ENCODE measurements at places on chromosomes 4 and X.

- no peak for DNase-seq
Observed at GRCh38 chr4:102157984-102158383, 187.3 kb downstream of the SLC39A8 start.

DNA sequence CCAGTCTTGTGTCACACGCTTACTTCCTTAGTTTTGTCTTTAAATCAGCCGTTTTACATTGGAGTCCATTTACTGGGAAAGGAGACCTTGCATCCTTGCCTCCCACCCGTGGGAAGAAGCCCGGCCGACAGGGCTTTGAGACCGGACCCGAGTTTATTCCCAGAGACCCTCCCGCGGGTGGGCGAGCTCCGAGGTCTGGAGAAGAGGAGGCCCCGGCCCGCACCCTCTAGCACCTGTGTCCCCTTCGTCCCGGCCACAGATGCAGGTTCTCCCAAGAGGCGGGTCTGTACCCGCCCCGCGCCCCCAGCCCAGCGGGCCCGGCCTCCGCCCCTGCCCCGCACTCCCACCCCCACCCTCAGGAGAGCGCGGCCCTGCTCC is 3.8 kb upstream of the SLC26A1 start:
- no peak for DNase-seq

DNA sequence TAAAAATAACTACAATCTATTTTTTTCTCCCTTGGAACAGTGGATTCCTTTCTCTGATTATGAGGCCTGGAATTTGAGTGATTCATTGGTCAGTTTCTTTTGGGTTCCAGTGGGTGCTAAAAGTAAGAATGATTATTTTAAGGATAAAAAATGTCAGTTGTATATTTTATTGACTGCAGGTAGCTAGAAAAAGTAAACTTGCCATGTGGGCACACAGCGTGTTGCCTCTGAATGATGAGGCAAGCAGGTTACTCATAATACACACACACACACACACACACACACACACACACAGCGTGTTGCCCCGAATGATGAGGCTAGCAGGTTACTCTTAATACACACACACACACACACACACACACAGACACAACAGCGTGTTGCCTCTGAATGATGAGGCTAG is 13.8 kb downstream of the GALNT7 start:
- DNase-seq, result no peak

- DNase-seq, result no peak
Observed at GRCh38 chr4:139441029-139441428, 12.9 kb upstream of the RAB33B start.

- DNase-seq, result no peak
Observed at GRCh38 chrX:24515447-24515846, 50.4 kb downstream of the PDK3 start.

DNA sequence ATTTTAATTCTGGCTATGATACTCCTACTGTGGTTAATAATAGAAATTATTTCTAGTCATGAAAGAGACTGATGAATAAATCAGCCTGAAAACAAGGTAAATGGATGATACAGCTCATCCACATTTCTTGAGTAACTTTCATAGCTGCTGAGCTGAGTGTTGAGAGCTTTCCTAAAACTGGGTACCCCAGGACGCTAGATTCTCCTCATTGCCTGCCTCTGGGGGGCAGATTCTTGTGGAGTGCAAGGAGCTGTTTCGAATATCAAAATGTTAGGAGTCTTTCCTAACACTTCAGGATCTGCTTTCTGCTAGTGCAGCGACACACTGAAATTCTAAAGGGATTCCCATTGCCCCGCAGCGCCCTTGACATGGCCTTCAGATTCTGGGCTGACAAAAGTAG is 2.1 kb downstream of the MND1 start:
- DNase-seq, result no peak

- no peak for DNase-seq
Observed at GRCh38 chr4:72555377-72555831, 13.6 kb downstream of the ADAMTS3 start.

DNA sequence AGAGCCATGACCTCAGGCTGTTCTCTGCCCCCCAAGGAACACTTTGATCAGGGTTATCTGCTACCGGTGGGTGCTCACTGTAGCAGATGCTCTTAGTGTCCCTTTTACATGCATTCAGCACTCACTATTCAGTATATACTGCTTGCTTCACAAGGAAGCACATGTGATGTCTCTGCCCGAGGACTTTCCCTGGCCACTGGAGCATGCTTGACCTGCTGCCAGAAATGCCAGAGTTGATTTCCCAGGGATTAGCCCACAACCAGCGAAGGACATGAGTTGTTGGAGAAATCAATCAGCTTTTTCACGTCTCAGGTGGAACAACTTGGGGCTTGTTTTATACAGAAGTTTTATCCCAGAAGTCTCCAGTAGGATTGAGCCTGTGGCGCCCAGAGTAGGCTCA is 51.2 kb upstream of the RPS6KA3 start:
- no peak for DNase-seq

GRCh38 chrX:105190252-105190853 is 30.1 kb downstream of the TEX13A start:
- no peak for DNase-seq

DNA sequence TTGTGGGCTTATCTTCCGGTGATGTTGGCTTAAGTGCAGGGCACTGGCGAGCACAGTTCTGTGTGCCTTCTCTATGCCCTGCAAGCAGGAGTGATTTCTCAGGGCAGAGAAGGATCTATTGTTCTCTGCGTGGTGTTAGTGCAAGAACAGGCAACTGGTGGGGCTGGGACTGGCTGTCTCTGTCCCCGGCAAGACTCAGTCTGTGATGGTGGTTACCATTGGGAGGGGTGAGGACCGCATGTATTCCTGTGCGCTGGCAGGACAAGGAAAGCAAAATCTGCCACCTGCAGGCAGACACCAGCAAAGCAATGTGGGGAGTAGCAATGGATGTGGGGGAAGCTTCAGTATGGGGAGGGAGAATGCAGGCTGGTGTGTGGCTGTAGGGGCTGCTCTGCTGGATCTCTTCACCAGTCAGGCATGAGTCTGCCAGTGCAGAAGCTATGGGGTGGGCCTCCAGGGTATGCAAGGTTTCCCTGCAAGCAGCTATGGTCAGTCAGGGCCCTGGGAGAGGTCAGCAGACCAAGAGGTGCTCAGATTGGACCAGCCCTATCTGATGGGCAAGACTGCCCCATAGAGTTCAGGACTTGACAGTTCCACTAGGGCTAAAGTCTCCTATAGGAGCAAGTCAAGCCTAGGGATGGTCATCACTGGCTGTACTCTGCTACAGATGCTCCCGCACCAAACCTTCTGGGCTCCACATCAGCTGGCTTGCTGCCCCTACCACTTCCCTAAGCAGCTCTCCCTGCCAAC is 16.8 kb downstream of the PF4 start:
- DNase-seq, result no peak

GRCh38 chr4:13765539-13765938 is 138.0 kb upstream of the BOD1L1 start:
- DNase-seq, result no peak

DNA sequence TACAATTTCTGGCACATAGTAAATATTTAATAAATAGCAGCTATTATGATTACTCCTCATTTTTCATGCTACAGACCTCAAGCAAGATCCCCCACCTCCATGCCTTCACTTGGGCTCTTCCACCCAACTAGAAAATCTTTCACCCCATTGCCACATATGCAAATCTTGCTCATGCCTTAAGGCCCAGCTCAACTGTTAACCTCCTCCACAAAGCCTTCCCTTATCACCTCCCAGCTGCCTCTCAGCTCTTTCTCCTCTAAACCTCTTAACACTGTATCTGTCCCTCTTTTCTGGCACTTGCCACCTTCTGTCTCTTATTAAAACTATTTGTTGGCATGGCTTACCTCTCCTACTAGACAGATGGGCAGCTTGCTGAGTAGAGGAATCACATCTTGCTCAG is 51.5 kb downstream of the PJA1 start:
- DNase-seq, result no peak

GRCh38 chrX:102995316-102995715 is 58.2 kb downstream of the RAB40AL start:
- no peak for DNase-seq

DNA sequence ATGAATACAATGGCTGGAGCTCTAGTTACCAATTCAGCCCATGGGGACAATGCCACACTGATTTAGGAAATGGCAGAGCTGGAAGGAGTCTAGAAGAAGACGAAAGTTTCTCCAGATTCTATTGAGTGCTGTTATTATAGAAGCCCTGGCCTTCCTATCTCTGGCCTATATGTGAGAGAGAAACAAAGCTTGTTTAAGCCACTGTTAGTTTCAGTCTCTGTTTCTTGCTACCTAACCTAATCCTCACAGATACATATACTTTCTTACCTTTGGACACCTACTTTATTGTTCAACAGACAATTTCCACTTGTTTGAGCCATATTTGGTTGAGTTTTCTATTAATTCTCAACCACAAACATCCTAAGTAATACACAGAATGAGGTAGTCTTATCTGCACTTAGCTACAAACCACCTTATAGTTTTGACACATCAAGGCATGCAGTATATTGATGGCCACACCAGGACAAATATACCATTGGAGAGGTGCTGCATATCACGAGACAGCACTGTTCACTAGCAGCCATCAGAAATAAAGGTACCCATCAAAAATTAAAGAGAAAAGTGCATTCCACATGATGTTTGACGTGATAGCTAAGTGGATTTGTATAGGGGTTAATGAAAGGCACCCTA is 190.2 kb downstream of the SMIM20 start:
- no peak for DNase-seq

DNA sequence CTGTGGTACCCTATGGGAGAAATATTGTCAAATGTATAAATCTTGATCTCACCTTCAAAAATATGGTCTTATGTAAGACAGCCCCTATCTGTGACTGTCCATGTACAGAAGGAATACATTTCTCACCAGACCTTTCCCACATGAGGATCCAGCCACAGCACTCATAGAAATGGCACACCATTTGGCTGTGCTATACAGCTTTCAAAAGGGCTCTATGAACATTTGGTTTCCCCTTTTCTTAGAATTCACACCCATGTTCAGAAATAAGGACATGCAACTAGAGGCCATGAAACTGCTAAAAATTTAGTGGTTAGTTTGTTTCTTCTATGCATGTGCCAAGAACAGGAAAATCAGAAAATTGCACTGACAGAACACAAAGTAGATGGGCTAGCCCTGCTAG is 62.7 kb downstream of the ANTXR2 start:
- no peak for DNase-seq

DNA sequence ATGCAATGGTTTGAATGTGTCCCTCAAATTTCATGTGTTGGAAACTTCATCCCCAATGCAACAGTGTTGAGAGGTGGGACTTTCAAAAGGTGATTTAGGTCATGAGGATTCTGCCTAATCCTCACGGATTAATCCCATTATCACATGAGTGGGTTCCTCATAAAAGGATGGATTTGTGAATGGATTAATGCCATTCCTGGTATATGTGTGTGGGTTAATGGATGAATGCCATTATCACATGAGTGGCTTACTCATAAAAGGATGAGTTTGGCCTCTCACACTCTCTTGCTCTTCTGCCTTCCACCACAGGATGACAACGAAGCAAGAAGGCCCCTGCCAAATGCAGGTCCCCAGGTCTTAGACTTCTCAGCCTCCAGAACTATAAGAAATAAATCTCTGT is 30.5 kb upstream of the NEUROG2 start:
- no peak for DNase-seq

DNA sequence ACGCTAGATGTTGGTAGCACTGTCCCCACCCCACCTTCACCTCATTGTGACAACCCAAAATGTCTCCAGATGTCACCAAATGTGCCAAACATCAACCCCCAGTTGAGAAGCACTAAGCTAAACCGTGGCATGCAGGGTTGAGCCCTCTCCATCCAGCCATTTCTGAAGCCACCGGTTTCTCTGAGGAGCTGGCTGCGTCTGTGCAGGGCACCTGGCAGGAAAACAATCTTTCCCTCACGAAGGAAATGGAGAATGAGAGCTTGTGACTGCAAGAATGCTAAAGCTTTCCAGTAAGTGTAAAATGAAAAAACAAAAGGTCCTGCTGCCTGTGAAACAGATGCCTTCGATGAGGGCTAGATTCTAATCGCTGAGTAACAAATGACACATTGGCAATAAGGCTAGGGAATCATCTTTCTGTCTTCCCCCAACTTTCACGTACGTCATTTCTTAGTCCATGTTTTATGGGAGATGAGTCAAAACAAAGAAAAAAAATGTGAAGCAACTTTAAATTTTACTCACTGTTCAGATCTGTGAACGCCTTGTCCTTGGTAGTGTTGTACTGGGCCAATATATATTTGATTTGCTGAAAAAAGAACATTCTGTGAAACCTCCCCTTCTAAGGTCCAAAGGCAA is 59.9 kb downstream of the PROM1 start:
- no peak for DNase-seq

DNA sequence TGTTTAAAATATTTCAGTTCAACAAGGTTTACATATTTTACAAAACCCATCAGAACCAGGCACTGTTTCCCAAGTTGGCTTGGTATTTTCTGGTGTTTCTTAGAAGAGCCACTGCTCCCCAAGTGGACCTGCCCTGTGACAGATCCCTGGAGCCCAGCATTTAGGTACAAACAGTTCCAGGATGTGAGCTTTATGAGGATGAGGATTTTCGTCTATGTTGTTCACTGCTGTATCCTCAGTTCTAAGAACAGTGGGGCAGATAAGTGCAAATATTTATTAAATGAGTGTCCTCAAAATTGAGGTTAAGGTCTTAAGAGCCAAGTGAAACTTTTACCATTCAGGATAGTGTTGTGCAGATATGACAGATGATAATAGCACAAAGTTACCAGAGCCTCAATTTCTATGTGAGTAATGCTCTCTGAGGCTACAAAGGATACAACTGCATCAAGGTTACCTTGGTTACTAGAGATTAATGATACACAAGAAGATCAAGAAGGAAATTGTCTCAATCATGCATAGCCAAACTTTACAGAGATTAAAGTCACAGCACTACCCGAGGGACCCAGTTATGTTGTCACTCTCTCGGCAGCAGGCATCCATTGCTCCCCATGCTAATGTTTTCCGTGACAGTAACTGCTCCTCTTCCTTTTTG is 37.5 kb downstream of the ANXA3 start:
- DNase-seq, result no peak

DNA sequence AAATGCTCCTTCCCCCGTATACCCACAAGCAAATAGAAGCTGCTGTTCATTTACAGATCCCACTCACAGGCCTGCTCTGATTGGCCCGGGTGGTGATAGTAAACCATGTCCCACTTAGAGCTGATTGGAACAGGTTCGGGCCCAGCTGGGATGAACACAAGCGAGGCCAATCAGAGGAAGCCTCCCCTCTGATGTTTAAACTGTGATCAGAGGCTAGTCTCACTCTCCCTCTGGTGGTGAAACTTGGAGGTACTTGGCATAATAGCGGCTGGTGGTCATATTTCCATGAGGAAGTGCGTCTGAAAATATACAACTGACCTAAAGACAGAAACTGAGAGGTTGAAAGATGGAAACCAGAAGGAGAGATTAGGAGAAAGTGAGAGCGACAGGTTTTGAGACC is 51.5 kb upstream of the TRPC3 start:
- DNase-seq, result no peak
